Stimulated activated CD8-positive, alpha-beta memory T cell treated with anti-CD3 and anti-CD28 coated beads, Interleukin-15, amount 100 ng/mL, for 48 hours (primary cell): ENCODE measurements at places on chromosomes 4 and X.

- DNase-seq: no peak
Observed at GRCh38 chr4:98673978-98674377, 15.6 kb upstream of the TSPAN5 start.

DNA sequence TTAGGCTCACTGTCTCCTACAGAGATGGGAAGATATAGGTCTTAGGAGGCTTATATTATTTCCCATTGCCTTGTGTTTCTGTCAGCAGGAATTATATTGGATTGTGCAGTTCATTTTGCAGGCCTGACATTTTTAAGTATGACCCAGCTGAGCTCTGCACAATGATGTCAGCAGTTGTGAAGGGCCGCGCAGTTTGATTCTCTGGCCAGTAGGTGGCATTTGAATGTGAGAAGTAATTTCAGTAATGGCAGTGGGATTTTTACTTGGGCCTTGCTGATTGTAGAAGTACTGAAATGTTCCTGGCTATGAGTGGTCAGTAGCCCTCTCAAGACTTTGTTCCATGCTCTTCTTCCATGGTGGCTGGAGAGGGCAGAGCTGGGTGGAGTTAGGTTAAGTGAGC, 247.2 kb upstream of the MTMR8 start:
- DNase-seq: no peak

DNA sequence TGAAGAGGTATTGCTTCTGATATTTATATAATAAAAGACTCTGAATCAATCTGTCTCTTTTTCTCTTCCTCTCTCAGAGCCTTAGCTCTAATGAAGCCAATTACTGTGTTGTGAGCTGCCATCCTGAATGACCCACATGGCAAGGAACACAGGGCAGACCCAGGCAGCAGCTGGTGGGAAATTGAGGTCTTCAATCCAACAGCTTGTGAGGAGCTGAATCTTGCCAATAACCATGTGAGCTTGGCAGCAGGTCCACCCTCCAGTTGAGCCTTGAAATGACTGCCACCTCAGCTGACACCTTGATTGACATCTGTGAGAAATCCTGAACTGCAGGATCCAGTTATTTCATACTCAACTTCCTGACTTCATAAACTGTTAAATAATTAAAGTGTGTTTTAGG, 149.4 kb downstream of the NDST4 start:
- no peak for DNase-seq

GRCh38 chrX:23756165-23756564, 13.1 kb upstream of the ACOT9 start:
- no peak for DNase-seq

DNA sequence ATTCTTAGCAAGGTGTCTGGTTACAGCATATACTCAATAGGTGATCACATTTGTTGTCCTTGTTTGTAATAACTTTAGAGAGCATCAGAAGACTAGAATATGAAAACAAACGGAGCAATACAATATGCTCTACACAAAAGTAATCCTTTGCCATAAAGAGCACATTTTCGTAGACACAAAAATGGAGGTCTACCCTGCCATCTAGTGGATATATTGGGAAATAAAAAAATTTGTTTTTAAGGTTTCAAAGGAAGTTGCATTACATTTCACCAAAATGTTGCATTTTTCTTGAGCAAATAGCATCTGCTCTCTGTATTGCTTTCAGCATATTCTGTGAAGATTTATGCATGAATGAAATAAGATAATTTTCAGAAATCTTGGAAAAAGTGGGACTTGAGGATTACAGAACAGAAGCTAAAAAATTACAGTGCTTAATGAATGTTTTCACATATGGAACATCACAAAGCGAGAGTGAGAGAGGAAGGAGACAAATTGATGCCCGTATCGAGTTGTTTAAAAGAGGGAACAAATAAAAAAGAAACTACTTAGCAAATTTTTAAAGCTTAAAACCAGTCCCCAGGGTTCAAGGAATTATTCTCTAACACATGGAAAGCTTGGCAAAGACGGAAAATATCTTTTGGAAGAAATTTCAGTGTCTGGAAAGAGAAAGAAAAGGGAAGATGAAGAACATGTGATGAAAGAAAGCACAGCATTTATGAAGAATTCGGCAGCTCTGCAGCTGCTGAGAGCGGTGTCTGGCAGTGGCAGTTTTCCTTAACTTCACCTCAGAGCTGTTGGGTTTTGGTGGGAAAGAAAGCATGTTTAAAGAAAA, 390.1 kb downstream of the ANKRD50 start:
- DNase-seq: no peak

GRCh38 chrX:154730253-154730891, 20.5 kb downstream of the GAB3 start:
- DNase-seq: no peak
